Activated CD4-positive, alpha-beta memory T cell treated with anti-CD3 and anti-CD28 coated beads for 36 hours (primary cell): ENCODE measurements at places on chromosomes 1 and 21.

GRCh38 chr1:201422436-201423030 lies 1.0 kb upstream of the TNNI1 start:
- DNase-seq: no peak

DNA sequence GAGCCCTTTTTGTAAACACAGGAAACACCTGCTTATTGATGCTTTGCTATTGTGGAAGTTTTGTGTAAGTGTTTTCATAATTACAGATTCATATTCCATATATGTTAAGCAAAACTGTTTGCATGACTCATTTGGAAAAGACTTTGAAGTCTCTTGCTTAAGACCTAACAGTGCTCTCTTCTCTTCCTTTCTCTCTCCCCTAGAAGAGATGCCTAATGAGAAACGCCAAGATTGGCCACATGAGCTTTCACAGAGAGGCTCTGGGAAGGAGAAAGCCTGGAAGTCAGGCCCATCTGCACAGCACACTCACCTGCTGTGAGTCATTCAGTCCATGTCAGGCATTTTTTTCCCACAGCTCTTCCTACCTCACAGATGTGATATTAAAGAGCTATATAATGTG lies 101.6 kb upstream of the PALMD start:
- no peak for DNase-seq

DNA sequence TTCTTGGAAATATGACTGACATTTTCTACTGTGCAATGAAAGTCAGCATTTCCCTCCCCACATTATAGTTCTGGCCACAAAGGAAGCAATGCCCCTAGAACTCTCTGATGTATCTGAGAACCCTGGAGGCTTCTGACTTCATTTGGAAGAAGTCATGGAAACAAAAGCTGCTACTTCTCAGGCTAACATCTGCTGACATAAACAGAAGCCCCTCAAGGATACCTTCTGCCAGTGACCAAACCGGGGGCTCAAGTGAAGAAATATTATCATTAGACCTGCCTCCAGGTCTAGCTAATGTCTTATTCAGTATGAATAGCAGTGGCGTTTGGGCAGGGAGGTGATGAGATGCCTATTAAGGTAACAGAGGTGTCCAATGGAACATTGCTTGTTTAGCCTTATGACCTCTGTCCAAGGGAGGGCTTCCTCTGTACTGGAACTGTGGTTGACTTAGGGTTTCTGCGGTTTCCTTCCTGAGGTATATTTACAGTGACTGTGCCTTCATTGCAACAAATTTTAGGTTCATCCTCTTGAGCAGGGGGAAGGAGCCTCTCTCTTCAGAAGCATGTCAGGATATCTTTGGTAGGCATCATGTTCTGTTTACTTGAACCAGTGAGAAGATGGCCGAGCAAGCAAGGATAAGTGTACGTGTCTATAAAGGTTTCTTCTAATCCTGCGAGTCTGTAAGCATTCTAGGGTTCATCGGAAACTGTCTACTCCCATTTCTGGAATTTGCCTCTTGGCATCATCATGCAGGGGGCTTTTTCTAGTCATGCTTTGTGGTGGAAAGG lies 161.7 kb downstream of the PBX1 start:
- no peak for DNase-seq

DNA sequence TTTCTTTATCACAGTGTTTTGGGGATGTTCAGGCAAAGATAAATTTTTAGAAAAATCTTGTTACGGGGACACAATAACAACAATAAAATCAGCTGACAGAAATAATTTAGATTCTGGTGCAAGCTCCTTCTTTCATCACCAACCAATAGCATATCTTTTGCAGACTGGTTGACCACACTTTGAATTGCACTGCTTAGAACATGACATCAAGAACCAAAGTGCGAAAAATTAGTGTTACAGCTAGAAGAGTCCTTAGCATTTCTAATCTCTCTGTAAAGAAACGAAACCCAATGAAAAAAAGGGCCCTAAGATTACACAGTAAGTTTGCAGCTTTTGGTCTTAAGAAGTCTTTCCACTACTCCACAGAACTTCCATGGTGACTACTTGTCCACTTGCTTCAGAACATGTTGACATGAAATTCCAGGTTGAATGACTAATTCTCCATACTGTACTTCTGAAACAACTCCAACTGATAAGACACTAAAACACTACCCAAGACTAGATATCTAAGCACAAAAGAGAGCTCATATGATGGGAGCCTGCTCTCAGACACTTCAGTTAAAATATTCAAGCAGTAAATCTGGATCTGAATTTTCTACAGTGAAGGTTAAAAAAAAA lies 31.3 kb downstream of the XKR8 start:
- DNase-seq: no peak

- DNase-seq: peak; percentile 98
These were observed 25.3 kb upstream of the ADGRB2 start for GRCh38 chr1:31789259-31790065.

- DNase-seq: no peak
These were observed 197.4 kb upstream of the GALNT2 start for GRCh38 chr1:229869687-229870086.

DNA sequence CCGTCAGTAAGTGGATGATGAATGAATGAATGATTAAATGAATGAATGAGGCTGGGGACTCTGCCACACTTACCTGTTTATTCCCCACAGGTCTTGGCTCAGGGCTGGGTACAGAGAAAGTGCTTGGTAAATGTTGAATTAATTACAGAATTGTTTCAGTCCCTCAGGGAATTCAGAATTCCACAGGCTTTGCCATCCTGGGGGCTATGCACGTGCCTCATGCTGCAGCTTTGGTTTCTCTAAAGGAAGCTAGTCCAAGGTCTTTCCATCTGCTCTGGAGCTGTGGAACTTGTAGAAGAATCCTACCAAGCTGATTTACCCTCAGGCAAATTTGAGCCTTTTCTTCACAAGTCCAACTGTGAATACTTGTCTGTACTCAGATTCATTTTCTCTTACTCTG lies 376.8 kb upstream of the AJAP1 start:
- DNase-seq: no peak

GRCh38 chr1:169103002-169103401 lies 3.5 kb upstream of the ATP1B1 start:
- no peak for DNase-seq

- DNase-seq: no peak
These were observed 71.6 kb downstream of the PLEKHA6 start for GRCh38 chr1:204288021-204288588.

DNA sequence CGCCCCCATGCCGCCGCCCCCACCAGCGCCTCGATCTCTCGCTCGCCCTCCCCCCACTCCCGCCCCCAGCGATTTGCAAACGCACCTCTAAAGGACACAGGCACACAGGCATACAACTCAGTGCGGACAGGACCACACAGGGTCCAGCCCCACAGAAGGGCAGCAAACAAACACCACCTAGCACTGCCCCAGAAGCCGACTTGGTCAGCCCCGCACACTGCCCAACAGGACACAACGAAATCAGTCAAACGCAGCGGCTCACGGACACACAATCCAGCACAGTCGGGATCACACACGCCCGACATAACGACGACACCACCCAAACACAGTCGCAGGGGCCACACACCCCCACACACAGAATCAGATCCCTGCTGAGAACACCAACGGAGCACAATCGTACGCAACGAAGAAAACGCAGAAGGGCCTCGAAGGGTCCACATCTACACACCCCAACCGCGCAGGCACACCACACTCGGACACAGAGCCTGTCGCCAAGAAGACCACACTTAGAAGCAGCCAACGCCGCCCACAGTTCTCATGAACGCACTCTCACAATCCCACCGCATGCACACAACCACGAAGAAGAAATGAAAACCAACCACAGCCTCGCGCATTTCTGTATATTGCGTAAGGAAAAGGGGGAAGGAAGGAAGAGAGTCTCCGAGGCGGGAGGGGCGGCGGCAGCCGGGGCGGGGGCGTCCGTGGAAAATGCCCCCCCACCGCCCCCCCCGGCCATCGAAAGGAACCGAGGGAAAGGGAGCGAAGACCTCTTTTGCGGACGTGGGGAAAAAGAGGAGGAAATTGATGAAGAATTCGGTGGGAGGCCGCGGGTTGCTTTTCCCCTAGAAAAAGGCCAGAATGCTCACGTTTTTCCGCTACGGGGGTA lies 481 bp downstream of the TAL1 start:
- peak; percentile 45 for DNase-seq

- DNase-seq: no peak
These were observed 1455.2 kb downstream of the AMY1C start for GRCh38 chr1:105204836-105205371.

DNA sequence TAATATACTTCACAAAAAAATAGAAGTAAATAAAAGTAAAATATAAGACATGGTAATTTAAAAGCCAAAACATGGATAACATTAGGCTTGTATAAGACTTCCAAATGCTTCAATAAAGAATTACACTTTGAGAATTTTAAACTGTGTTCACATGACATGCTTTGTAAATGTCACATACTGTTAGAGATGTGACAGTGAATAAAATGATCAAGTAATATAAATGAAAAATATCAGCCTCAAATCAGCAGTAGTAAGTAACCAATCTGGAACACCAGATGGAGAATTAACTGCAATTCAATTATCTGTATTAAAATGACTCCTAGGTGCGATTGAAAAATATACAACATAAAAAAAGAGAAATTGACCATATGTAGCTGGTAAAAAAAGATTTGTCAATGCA lies 1260.8 kb downstream of the BRINP3 start:
- DNase-seq: no peak

DNA sequence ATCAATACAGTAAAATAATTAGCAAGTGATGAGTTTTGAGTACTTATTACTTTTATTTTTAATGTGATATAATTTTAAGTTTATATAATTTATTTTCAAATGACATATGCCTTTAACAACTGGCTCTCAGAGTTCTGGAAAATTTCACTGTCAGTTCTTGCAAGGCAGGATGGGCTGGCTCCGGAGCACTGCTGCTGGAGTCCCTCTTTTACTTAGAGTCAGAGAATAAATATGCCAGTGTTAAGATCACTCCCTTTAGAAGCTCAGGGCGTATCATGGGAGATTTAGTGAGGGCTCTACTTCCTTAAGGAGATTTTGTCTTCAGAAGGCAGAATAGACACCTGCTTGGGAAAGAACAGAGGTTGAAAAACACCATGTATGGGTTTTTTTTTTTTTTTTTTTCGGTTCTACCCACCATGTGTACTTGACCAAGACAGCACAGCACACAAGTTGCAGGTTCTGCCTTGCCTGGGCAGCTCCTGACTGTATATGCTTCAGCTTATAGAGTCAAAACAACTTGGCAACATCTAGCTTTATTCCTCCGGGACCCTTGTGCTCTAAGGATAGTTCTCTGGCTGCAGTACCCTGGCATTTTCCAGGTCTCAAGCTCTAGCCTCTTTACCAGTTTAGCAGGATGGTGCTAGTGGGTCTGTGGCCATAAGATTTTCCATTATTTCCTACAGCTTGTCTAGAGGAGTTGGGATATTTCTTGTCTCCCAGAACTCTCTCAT lies 29.7 kb upstream of the FMOD start:
- DNase-seq: no peak

GRCh38 chr1:225146478-225146877 lies 217.0 kb downstream of the DNAH14 start:
- no peak for DNase-seq
